ENCODE measurements at places on chromosomes 5 and 9. TPM values are rescaled to one million over a fixed set of nuclear protein-coding genes. Genes with fewer than 3 reads are reported as not detected.
A peak's percentile ranks its signal among the peaks of the same experiment; 100 is the strongest.

LCN1 gene
- total RNA-seq: not detected

GABRA6 gene
- not detected for total RNA-seq

ISL1 gene
- 0.13 TPM for total RNA-seq

PCDHGB1 gene
- total RNA-seq: 5.2 TPM

LCN2 gene
- total RNA-seq: not detected

CCL19 gene
- not detected for total RNA-seq

RNF145 gene
- total RNA-seq: 59.1 TPM

GRCh38 chr5:37665272-37665671, 174.6 kb downstream of the GDNF start:
- no peak for DNase-seq

DNA sequence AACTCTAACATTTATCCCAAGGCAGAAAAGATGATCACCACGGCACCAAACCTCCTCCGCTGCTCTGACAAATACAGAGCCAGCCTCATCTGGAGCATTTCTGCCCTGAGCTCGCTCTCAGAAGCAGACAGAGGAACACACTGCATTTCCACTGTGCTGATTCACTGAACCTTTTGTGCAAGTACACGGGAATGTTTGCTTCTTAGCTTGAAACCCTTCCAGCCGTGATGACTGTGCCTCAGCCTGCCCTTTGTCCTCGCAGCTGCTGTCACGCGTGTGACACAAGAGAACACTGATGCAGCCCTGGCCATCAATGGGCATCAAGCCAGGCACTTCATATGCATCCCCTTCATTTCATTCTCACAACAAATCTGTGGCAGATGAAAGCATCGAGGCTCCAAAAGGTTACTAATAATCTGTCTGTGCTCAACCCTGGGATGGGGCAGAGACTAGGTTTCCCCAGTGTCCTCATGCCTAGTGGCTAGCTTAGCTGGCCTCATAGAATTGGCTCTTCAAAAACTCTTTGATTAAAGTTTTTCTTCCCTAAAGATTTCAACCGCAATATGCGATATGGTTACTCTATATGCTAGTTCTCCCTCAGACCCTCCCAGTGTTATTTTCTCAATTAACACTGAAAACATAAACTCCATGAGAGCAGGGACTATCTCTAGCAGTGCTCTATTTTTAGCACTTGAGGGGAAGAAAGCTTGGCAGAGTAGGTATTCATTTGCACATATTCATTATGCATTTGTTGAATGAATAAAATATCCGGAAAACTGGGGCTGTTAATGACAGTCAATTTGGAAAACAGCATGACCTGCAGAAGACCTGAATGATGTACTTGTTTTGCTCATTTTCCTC, 7.3 kb downstream of the CDC14B start:
- DNase-seq: no peak

DNA sequence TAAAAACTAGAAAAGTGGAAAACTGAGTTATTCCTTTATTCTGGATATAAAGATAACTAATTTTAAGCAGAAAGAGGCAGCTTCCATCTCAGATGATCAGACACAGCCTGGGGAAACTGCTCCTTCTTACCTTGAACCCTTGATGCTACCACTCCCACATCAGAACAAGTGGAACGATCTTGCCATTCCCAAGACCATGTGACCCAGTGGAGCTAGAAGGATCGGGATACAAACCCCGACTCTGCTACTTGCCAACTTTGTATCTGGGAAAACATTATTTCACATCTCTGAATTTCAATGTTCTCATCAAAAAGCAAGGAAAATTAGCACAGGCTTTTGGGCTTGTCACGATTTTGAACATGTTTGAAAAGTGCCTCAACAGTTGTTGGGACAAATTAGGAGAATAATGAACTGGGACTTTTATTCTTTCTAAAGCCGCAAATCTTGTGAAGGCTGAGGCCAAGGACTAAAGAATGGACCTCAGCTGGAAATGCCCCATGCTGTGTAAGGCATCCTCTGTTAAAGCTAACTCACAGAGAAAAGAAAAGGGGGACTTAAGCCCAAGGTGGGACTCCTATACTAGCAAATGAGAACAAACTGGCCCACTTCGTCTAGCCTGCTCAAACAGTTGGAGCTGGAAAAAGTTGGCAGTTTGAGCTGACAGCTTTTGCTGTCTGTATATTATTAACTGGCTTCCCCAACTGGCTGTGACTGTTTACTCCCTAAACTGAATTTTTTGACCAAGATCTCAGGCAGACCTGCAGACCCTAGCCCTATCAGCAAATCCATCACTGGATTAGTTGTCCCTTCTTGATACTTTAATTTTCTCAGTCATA, 552.3 kb downstream of the EFNA5 start:
- no peak for DNase-seq

- no peak for DNase-seq
Observed at GRCh38 chr5:166909040-166909439, 1382.4 kb upstream of the WWC1 start.

DNA sequence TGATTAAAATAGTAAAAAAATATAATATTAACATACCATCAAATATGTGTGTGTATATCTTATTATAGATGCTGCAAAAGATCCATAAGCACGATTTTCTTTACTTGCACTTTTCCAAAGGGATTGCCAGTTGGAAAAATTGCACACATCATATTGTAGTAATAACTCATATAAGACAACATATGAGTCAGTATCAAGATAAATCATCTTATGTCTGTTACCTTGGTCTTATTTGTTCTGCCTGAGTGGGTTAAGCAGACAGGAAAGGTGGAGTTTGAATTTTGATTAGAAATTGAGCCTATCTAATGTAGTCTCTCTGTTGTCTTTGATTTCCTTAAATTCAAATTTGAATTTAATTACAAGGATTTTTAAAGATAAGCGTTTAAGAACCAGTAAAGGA, 24.6 kb downstream of the LYSMD3 start:
- no peak for DNase-seq

GRCh38 chr9:136711751-136712689, at the start of gene DIPK1B:
Gene DIPK1B (plus strand): TSS chr9:136712572. CDS start chr9:136712666, 94 bp downstream.
- peak; percentile 75 for DNase-seq

- no peak for DNase-seq
Observed at GRCh38 chr9:74662674-74663073, 165.5 kb downstream of the RORB start.

DNA sequence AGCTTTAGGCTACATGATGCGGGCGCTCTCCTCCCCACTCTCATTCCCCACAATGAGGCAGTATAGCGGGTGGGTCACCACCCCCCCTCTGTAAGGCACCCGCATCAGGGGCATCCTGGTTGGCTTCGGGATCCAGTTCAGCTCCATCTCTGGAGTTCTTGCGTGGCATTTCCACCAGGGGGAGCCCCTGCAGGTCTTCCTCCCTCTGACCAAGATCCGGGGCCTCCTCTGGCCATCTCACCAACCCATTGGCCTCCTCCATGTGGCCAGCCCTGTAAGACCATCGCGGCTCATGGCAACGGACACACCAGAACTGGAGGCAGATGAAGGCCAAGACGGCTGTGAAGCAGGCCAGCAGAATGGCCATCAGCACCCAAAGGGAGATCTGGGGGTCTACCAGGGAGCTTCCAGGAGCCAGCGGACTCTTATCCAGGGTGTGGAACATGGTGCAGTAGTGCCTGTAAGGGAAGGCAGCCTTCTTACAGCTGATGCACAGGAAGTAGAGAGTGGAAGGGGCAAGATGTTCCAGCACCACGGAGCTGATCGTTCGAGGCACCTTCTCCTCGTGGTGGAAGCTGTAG, 77.0 kb downstream of the CYFIP2 start:
- peak; percentile 63 for DNase-seq

DNA sequence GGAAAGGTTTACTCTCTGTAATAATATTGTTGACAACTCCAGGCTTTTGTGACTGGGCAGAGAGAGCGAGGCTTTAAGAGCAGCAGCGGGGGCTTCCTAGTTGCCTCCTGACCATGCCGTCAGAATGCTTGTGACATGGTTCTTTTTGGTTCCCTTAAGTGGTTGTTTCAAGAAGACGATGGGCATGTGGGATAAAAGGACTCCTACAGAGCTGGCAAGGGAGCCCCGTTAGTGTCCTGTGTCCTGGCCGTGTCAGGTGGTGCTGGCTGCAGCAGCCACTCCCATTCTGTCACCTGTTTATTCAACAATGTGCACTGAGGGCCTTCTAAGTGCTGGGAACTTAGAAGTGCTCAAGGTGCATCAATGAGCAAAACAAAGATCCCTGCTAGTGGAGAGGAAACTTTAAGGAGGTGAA, 19.7 kb downstream of the LCP2 start:
- DNase-seq: peak; percentile 62

DNA sequence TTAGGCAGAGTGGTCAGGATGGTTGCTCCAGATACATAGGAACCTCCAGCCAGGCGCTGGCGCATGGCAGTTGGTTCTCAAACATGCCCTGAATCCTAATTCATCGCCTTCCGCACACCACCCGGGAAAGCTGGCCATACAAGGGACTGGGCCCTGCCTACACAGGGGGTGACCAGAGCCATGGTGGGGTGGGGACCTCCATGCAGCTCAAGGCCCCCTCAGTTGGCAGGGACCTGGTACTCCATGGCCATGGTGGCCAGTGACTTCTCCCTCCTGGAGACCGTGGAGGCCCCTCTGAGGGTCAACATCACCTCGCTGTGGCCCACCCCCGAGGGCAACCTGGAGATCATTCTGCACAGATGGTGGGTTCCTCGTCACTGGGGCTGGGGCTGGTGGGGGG, 26.8 kb downstream of the PAEP start:
- no peak for DNase-seq

DNA sequence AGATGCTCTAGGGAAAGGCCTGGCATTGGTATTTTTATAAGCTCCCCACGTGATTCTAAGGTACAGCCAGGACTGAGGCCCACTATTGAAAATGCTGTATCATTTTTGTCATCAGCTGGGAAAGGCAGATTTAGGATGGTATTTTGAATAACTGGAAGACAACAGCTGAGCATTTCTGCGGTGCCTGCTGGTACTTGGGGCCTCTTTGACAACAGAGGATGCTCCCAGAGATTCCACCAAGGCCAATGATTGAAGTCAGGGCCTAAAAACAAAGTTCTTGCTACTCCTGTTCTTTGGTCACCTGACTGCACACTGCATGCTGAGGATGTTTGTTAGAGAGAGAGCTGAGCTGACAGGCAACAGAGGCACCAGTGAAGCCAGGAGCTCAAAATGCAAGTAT, 8.1 kb downstream of the FBLL1 start:
- DNase-seq: no peak

- no peak for DNase-seq
Observed at GRCh38 chr5:38135486-38136039, 122.8 kb upstream of the EGFLAM start.

GRCh38 chr5:66616520-66617225, 20.5 kb downstream of the MAST4 start:
- DNase-seq: no peak

DNA sequence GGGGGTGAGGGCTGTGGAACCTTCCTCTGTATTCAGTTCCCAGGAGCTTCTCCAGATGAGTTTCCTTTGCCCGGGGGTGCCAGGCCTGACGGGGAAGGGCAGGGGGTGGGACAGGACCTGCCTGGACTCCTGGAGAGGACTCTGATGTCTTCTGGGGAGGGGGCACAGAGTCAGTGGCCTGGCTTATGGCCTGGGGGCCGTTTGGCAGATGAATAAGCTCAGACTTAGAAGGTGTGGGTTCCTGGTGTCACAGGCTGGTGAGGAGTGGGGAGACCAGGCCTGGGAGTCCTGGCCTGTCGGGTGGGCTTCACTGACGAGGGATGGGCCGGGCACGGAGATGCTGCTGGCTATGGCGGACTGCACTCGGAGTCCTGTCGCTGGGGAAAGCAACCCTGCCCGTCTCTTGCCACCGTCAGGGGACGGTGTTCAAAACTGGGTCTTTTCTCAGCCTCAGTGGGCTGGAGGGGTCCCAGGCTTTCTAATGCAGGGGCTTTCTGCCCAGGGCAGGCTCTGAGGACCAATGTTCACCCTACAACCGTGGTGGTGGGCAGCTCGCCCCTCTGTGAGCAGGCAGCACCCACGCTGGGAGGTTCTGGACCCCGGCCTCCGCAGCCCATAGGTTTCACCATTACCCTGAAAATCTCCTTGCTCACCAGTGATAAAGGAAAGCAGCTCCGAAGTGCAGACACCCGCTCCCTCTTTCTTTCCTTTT, 16.2 kb downstream of the COL5A1 start:
- no peak for DNase-seq

DNA sequence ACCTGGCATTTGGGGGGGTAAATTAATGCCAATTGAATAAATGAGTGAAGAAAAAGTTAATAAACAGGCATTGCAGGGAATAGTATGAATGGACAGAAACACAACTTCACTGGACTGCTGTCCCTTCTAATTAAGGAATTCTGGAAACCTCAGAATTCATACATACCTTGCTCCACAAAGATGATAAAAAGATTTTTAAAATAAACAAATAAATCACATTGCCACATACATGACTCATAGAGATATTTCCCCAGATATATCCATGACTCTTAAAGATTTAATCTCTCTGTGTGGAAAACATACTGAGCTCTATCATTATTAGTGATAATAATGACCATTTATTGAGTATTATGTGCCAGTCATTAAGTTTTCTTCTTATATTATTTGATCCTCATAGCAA, 469.0 kb upstream of the MEF2C start:
- DNase-seq: no peak

GRCh38 chr9:127437497-127438264, 13.5 kb downstream of the ZNF79 start:
- no peak for DNase-seq

GRCh38 chr9:69433392-69433791, 108.4 kb downstream of the ENTREP1 start:
- DNase-seq: no peak

DNA sequence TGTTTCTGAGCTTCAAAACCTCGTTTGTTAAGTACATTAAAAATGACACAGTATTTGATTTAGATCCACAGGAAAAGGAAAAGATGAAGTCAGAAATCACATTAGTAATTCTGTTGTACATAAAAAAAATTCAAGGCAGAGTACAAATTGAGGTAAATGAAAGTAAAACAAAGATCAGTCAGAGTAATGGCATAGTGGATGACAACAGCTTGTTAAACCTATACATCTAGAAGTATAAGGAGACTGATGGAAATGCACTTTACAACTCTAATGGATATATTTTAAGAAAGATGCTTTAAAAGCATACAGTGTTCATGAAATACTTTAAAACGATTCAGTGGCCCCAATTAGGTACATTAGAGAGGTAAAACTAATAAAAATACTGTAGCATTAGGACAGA, 631.3 kb upstream of the SEMA6A start:
- no peak for DNase-seq

GRCh38 chr9:89983411-89983810, 378.6 kb downstream of the GADD45G start:
- no peak for DNase-seq

DNA sequence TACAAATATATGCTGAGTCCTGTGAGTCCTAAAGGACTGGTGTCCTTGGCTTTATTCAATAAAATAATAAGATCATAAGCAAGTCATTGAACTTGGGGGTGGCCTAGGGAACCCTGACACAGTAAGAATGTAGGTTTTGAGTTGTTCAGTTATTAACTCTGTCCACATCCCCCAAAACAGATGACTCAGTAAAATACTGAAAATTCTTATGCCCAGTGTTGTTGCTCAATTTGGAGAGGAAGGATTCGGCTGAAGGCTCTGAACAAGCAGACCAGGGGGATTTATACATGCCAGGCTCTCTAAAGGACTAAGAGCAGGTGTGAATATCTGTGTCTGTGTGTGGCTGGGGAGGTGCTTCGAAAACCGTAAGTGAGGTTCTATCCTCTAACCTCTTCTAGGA, 173.7 kb downstream of the RMI1 start:
- no peak for DNase-seq

GRCh38 chr5:140114341-140115185, 654 bp downstream of the PURA start:
- DNase-seq: peak; percentile 65

GRCh38 chr9:72489986-72490385, 31.4 kb upstream of the TMC1 start:
- DNase-seq: no peak

Measured in H9 (cell line).